Activated CD8-positive, alpha-beta memory T cell treated with anti-CD3 and anti-CD28 coated beads for 36 hours (primary cell): ENCODE measurements at places on chromosomes 1 and 21. TPM values are rescaled to one million over a fixed set of nuclear protein-coding genes. Genes with fewer than 3 reads are reported as not detected.

Gene PAQR7
- total RNA-seq = 10.3 TPM

Gene TBCE
- total RNA-seq = 33.0 TPM

Gene CFAP126
- not detected for total RNA-seq

Gene RGSL1
- total RNA-seq = not detected

Gene KRTAP21-2
- total RNA-seq = not detected

Gene ACTA1
- not detected for total RNA-seq

Gene CNN3
- 4.1 TPM for total RNA-seq

Gene ZCCHC17
- total RNA-seq = 34.3 TPM

Gene TNFRSF1B
- total RNA-seq = 206 TPM

Gene NBPF4
- 0.10 TPM for total RNA-seq

Gene ZNHIT6
- 32.5 TPM for total RNA-seq

Gene NBPF3
- total RNA-seq = 4.3 TPM

Gene SMG5
- 112 TPM for total RNA-seq

Gene PARK7
- total RNA-seq = 606 TPM

Gene XKR8
- 7.5 TPM for total RNA-seq

Gene ZBTB48
- total RNA-seq = 28.5 TPM

Gene STIL
- total RNA-seq = 22.2 TPM

Gene NHLH1
- total RNA-seq = 0.46 TPM

Gene FCRL6
- 0.21 TPM for total RNA-seq

Gene MIER1
- 48.0 TPM for total RNA-seq

Gene SPRR2B
- total RNA-seq = not detected

Gene PLEKHA6
- 0.25 TPM for total RNA-seq

Gene LCE3E
- total RNA-seq = not detected

Gene ANKRD65
- not detected for total RNA-seq

Gene KRTAP13-2
- not detected for total RNA-seq

Gene FAM177B
- not detected for total RNA-seq

Gene FAAH
- total RNA-seq = 5.3 TPM

Gene OR2T3
- total RNA-seq = not detected

Gene CAPN8
- not detected for total RNA-seq

Gene THEM5
- total RNA-seq = not detected

Gene ALDH4A1
- 9.0 TPM for total RNA-seq
